Activated naive CD4-positive, alpha-beta T cell treated with anti-CD3 and anti-CD28 coated beads for 36 hours (primary cell): ENCODE measurements at places on chromosomes 7 and 10.

DNA sequence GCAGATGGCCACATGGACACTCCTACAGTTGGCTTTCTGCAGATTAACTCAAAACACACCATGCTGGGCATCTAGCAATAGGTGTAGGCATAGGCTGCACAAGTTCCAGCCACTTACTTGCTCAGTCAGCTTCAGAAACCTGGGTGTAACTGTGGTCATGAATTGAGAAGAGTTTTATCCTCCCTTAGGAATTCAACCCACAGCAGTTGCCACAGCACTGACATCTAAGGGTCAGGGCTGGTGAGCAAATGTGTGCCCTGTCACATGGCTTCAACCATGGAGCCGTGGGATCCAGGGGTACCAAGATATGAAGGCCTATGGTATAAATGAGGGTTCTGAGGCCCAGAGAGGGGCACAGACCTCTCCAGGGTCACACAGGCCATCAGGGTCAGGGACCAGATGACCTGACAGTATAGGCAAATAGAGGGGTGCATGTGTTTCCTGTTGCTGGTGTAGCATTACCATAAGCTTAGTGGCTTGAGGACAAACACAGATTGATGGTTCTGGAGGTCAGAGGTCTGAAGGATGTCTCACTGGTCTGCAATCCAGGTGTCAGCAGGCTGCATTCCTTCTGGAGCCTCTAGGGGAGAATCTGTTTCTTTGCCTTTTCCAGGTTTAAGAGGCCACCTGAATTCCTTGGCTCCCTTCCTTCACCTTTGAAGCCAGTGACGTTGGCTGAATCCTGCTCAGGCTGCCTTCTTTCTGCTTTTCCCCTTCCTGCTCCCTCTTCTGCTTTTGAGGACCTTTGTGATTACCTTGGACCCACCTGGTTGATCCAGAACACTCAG lies 24.1 kb downstream of the MINDY4 start:
- DNase-seq, result no peak

GRCh38 chr10:47115322-47115721 lies 184.7 kb upstream of the GDF10 start:
- DNase-seq, result no peak

DNA sequence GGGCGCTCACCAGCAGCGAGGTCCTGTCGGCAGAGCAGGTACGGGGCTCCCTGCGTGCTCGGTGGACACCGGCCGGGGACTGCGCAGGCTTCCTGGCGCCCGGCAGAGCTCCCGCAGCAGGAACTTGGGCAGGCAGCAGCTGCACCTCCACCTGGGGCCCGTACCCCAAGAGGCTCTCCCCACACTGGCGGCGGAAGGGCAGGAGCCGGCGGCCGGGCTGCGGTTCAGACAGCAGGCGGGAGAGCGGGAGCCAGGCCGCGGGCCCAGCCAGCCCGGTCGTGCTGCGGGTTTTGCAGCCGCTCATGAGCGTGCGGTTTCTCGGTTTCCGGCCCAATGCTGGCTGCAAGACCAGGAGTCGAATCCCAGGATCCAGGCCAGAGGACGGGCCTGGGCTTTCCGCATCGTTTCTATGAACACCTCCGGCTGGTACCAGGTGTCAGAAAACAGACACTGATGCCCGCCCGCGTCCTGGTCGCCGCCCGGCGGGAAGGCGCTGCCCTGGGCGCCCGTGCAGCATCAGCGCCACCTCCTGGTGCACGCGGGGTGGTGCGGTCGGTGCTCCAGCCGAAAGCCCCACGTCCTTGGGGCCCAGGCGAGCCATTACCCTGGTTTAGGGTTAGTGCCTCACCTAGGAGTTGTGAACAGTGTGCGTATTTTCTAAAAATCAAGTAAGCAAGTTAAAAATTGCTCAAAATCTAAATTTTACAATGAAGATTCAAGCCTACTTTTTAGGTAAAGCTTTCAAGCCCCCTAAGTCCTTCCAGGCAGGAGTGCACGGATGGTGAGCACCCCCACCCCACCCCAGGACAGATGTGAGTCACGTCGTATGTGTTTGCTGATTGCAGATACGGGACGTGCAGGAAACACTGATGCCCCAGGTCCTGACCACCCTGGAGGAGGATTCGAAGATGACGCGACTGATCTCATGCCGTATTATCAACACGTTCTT lies 47.4 kb upstream of the PRKAR1B start:
- DNase-seq, result peak; percentile 64

DNA sequence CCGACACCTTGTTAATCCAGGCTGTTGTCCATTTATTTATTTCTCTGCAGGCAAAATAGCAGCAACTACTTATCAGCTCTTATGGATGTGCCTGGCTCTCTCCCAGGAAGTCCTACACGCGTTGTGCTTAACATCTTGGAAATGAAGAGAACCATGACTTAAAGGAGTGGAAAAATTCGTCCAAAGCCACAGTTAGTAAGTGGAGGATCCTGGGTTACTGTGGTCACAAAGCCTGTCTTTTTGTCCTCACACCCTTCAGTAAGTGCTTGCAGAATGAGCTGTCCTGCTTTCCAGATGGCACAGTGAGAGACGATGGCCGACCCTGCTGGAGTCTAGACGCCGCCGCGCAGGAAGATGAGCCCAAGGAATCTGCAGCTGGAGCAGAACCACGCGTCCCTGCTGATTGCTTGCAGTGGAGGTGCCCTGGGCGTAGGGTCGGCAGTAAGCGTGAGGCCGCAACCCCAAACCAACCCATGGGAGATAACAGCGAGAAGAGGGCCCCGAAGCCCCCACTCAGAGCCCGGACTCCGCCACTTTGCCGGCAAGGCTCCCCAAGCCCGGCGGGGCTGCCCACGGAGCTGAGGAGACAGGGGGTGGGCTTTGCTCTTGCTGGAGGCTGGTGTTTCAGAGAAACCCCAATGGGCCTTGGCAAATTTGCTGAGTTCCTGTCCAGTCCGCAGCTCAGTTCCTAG lies 178.6 kb downstream of the CXCL12 start:
- no peak for DNase-seq

GRCh38 chr10:71223347-71224058 lies 11.1 kb downstream of the UNC5B start:
- DNase-seq, result no peak

DNA sequence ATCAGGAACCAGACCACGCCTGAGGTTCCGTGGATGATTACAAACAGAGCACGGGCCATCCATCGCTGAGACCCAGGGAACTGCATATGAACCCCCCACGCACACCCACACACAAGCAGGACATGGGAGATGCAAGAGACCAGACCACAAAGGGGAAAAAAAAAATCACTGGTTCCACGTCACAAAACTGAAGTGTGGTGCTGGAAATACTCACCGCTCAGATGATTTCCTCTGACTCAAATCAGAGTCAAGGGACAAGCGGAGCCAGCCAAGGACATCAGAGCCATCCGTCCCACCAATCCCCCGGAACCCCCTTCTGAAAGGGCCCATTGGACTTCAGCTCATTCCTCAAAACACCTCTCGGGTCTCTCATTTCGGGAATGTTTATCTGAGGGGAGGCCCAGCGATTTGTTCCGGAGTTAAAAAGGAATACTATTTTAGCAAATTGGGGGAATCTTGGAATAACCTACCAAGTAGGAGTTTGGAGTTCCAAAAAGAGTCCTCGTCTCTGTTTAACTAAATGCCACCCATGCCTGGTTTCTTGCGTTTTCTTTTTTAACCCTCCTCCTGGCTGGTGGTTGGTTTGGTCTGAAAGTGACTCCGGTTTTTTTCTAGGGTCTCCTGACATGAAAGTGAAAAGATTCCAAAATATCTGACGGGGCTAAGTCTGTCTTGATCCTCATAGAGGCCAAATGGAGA lies 15.0 kb downstream of the SNX8 start:
- DNase-seq, result peak; percentile 22

DNA sequence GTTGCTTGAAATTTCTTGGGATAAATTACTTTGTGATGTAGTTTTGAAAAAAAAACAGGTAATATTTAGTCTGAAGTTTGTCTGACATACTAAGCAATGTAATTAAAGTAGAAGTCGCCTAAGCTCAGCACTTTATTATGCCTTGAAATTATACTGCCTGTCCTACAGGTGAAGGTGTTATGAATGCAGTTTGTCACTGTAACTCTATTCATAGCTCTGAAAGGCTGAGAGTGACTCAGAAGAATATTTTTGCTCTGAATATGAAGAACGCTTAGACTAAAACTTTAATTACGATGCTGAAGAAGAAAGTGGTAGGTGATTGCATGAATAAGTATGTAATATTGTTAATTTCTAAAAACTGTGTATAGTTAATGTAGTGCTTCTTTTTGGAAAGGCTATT lies 9.2 kb downstream of the CFTR start:
- DNase-seq, result no peak

- no peak for DNase-seq
Observed at GRCh38 chr10:104056619-104057273, 28.9 kb downstream of the COL17A1 start.

DNA sequence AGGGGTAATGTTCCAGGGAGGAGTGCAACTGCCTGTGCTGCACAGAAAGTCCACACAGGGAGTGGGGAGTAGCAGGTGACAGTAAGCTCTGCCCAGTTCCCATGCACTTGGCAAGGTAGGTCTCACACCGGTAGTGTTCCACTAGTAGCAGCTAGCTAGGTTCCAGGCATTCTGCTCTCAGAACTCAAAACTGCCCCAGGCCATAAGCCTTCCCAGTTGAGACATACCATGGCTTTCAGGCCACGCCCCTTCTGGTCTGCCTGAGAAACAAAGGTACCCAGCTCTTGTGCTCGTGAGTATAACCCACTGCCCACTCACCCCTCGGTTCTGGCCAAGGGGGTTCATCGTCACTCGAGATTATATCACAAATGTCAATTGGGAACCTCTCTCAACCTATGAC lies 12.6 kb downstream of the CASP7 start:
- DNase-seq, result no peak

- no peak for DNase-seq
Observed at GRCh38 chr10:126654579-126654978, 15.9 kb downstream of the C10orf90 start.
